ENCODE measurements at places on chromosomes 1 and 21.
A peak's percentile ranks its signal among the peaks of the same experiment; 100 is the strongest.

- no peak for DNase-seq
Observed at GRCh38 chr1:23836037-23836436, 10.8 kb upstream of the HMGCL start.

- no peak for DNase-seq
Observed at GRCh38 chr1:74858136-74858535, 125.2 kb downstream of the TYW3 start.

DNA sequence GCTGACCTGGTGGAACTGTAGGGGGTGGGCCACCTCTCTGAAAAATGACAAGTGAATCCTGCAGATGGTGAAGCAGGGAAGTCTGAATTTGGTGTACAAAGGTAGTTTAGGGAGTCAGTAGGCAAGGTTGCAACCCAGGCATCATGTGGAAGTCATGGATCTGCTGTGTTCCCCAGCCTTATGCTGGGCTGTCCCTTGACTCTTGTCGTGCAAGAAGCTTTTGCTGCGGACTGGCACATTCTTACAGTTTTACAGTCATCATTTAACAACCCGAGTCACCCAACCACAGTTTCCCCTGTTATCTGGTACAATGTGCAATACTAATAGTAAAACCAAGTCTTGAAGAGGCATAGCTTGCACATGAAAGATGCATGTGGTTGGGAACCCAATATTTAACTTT lies 13.2 kb downstream of the RHOU start:
- DNase-seq, result no peak

- peak; percentile 68 for DNase-seq
Observed at GRCh38 chr1:6273380-6273891, 12.5 kb upstream of the GPR153 start.

- no peak for DNase-seq
Observed at GRCh38 chr1:199020051-199020450, 381.2 kb downstream of the PTPRC start.

- peak; percentile 17 for DNase-seq
Observed at GRCh38 chr1:233364695-233365539, 37.4 kb downstream of the MAP3K21 start.

DNA sequence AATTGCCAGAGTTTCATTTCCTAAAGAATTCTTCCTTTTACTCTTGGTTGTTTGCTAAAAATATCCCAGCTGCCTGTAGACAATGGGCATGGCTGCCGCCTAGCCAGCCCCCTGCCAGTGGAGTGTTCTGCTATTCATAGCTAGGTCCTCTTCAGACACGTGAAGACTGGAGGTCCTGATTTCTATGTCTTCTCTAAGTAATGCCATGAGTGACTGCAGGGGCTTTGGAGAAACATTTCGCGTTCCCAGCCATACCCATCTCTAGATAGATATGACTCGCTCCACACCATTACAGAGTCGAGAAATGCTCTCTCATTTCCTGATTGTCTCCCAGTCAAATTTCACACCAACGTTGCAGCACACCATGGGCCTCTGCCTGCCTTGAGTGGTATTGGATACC lies 99.5 kb upstream of the BACE2 start:
- peak; percentile 42 for DNase-seq

DNA sequence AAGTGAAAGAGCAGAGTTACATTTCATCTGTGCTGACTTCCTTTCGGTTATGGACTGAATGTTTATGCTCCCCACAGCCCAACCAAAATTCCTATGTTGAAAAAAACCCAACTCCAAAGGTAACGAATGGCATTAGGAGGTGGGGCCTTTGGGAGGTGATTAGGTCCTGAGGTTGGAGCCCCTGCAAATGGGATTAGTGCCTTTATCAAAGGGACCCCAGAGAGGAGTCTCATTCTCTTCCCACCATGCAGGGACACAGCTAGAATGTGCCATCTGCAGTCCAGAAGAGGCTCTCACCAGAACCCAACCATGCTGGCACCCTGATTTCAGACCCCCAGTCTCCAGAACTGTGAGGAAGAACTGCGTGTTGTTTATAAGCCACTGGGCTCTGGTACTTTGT lies 199.3 kb downstream of the TOMM20 start:
- DNase-seq, result no peak

DNA sequence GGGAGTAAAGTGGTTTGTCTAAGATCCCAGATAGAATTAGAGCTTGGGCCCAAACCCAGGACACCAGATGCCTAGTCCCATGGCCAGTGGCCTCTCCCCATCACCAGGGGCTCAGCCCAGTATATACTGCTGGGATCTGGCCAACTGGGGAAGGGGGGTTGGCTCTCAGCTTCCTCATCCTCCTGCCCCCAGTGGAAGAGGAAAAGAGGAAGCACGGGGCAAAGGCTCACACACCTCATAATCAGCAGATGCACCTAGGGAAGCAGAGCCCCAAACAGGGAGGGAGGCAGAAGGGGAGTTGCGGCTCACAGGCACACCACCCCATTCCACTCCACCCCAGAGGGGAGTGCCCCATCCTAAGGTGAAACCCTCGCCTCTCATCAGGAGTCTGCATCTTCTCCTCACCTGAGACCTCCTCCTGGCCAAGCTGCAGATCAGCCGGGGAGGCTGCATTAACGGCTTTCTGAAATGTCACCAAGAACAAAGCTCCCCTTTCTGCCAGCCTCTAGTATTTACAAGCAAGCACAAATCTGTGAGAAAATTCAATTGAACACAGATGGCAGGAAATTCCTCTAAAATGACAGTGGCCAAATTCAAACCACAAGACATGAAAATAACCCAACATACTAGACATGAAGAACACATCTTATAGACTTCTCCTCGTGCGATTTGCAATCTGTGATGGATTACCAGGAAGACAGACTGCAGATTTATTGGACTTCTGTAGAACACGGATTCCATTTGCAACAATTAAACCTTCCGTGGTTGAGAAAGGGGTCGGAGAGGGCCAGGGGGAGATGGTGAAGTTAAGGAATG lies 82.8 kb downstream of the GLIS1 start:
- peak; percentile 95 for DNase-seq

DNA sequence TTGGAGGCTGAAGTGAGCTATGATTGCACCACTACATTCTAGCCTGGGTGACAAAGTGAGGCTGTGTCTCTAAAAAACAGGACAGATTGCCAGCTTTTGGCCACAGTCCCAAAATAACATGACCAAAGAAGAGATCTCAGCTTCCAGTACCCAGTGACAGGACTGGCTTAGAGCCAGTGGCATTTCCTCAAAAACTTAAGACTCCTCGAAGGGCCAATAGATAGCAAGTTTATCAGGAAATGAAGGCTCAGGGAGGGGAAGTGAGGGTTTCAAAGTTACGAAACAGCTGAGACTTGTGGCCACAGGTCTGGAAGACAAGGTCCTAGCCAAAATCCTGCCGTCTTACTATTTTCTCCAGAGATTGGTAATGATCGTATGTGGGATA lies 6.3 kb upstream of the TMEM39B start:
- DNase-seq, result peak; percentile 95

- peak; percentile 72 for DNase-seq
Observed at GRCh38 chr1:154442006-154442740, 37.0 kb downstream of the IL6R start.

GRCh38 chr1:29380532-29380931 lies 144.2 kb downstream of the PTPRU start:
- DNase-seq, result peak; percentile 34

DNA sequence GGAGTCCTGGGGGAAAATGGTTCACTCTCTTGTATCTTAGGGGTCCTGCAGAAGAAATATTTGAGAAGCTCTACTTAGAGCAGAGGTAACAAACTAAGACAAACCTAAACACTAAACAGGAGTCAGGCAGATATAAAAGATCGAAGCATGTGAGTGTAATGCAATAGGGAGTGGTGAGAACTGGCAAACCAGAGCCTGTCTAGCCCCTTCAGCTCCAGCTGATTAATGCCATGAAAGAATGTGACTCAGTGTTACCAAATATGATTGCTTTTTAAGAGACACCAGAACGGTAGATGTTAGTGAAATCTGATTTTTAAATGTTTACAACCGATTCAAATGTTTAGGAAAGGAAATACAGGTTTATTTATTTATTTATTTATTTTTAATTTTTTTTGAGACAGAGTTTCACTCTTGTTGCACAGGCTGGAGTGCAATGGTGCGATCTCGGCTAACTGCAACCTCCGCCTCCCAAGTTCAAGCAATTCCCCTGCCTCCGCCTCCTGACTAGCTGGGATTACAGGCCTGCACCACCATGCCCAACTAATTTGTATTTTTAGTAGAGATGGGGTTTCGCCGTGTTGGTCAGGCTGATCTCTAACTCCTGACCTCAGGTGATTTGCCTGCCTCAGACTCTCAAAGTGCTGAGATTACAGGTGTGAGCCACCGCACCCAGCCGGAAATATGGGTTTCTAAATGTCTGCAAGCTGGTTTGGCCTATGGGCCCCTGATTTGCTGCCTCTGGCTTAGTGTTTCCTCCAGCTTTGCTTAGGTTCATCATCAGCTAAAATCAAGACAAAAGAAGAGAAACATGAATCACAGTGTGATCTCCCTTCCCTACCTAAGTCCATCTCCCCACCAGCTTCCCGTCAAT lies 12.2 kb downstream of the TXNIP start:
- DNase-seq, result no peak

DNA sequence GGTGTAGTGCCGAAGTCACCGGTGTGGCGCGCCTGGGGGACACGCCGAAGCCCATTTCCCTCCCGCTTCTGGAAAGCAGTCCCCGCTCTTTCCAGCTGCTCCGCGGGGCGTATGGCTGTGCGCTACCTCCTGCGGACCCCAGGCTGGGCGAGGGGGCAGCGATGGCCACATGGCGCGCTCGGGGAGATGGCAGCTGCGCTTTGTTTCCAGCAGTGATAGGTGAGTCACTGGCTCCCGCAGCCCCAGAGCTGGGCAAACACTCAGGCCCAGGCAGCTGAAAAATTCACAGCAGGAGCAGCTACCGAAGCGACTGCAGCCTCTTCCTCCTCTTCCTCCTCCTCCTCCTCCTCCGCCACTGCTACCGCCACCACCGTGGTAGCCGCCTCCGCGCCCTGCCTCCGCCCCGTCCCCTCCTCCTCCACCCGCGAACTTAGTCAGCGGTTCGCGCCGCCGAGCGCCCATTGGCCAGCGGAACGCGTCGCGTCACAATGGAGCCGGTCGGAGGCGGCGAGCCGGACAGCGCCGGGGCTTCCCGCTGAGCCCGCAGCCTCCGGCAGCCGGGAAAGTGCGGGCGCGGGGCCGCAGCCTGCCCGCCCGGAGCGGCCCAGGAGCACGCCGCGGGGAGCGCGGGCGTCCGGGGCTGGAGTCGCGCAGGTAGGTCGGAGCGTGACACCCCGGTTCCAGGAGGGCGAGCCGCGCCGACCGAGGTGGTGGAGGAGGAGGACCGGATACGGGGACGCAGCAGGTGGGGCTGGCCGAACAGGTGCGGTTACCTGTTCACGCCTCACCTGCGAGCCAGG lies at the start of gene LRRC8B:
TSS of gene LRRC8B (plus strand) at position 461 of the 800 bp plus-strand sequence. CDS start 57,822 bp downstream, outside the sequence.
- peak; percentile 85 for DNase-seq

DNA sequence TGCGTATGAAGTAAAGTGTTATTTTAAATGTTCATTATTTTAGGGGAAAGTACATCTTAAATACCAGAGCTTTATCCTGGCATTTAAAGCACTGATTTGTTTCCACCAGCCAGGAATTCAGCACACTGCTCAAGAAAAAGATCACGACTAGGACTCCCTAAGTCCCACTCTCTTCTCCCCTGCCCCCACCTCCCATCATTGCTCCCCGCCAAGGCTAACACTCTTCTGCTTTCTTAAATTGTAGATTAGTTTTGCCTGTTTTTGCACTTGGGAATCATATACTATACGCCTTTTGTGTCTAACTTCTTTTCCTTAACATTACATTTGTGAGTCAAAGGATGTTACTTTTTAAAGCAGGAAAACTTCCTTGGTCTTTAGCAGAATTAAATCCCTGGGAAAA lies 37.5 kb upstream of the C1orf105 start:
- peak; percentile 50 for DNase-seq

DNA sequence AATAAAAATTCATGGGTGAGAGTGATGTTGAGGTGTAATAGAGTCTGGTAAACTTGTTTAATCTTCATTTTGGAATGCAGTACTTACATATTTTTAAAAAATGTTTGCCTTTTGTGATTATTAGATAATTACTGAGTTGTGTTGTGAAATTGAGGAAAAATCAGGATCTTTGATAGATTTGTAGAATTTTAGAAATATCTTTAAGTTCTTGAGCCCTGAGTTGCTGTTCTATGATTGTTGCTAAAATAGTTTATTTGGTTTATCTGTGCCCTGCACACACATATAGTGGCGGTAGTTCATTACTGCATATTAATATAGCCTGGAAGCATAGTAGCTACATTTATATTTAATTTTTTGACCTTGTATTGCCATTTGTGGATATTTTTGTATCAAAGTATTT lies 1.6 kb downstream of the B3GALT2 start:
- DNase-seq, result no peak

DNA sequence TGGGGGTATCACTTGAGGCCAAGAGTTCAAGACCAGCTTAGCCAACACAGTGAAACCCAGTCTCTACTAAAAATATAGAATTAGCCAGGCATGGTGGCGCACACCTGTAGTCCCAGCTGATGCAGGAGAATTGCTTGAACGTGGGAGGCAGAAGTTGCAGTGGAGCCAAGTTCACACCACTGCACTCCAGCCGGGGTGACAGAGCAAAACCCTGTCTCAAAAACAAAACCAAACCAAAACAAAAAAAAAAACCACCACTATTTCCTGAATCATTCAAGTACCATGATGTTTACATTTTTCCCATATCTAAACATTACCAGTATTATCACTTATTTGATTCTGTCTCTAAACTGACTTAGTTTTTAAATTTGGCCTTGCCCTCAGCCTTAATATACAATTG lies 29.5 kb downstream of the TUT4 start:
- peak; percentile 62 for DNase-seq

DNA sequence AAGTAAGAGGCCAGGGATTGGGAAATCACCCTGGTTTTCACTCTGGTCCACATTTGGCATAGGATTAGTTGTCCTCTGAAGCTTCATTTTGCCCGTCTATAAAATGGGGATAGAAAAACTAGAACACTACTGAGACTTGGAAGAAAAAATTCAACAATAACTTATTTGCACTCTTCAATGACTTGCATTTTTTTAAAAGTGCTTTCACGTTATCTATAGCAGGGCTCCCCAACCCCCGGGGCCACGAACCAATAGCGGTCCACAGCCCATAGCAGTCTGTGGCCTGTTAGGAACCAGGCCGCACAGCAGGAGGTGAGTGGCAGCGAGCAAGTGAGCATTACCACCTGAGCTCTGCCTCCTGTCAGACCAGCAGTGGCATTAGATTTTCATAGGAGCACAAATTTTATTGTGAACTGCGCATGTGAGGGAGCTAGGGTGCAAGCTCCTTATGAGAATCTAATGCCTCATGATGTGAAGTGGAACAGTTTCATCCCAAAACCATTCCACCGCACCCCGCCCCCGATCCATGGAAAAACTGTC lies 2.8 kb downstream of the KIAA1614 start:
- DNase-seq, result no peak

DNA sequence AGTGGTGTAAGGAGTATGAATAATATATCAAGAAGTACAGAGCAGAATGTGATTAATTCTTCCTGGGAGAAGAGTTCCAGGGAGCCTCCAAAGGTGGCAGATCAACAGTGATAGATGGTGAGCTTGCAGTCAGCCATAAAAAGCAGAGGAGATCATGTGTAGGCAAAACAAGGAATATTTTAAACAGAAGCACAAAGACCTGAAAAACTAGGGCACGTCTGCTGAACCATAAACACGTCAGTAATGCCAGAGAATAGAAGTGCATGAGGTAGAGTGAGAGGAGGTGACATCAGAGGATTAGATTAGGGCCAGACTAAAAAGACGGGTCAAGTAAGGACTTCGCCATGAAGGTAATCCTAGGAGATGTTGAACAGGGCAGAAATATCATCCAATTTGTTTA lies 151.8 kb downstream of the EIF4G3 start:
- DNase-seq, result no peak

- peak; percentile 40 for DNase-seq
Observed at GRCh38 chr1:3170561-3171453, 101.8 kb downstream of the PRDM16 start.

- peak; percentile 64 for DNase-seq
Observed at GRCh38 chr1:183227422-183228346, 41.6 kb downstream of the LAMC2 start.
